Body of pancreas (tissue), 4 donors: ENCODE measurements at places on chromosomes 3 and 15. TPM values are rescaled to one million over a fixed set of nuclear protein-coding genes. Genes with fewer than 3 reads are reported as not detected.

CLRN1 gene
- total RNA-seq: not detected

SCN5A gene
- not detected for total RNA-seq

- DNase-seq: no peak
These were observed 77.1 kb upstream of the MFGE8 start for GRCh38 chr15:88990185-88990679.

DNA sequence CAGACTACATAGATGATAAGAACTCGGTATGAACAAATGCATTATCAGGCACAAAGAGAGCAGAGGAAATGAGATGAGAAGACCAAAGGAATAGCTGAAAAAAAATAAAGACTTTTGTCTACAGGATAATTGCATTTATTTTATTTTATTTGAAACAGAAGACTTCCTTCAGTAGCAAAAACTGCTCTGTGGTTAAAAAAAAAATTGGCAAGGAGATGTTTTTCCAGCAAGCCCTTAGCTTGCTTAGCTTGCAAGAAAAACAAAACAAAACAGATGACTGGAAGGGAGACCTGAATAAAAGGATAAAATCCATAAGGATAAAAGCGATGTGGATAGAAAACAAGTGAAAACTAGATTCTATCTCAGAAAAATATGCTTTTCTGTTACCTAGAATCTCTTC lies 9.1 kb upstream of the PPM1L start:
- no peak for DNase-seq

DNA sequence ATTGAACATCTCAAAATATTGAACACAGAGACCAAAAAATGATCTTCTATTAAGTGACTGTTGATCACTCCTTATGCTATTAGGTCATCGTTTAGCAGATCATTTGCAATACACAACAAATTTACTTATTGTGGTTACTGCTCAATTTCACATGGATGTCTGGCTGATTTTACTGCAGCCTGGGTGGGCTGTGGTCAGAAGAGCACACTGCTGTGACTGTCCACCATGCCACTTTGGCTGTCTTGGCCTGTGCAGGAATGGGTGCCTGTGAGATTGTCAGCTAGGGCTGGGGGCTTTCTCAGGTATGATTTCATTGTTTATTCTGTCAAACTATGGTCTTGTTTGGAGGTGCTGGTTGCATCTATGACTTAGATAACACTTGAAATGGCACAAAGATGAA lies 80.1 kb upstream of the LRTM1 start:
- DNase-seq: no peak

DNA sequence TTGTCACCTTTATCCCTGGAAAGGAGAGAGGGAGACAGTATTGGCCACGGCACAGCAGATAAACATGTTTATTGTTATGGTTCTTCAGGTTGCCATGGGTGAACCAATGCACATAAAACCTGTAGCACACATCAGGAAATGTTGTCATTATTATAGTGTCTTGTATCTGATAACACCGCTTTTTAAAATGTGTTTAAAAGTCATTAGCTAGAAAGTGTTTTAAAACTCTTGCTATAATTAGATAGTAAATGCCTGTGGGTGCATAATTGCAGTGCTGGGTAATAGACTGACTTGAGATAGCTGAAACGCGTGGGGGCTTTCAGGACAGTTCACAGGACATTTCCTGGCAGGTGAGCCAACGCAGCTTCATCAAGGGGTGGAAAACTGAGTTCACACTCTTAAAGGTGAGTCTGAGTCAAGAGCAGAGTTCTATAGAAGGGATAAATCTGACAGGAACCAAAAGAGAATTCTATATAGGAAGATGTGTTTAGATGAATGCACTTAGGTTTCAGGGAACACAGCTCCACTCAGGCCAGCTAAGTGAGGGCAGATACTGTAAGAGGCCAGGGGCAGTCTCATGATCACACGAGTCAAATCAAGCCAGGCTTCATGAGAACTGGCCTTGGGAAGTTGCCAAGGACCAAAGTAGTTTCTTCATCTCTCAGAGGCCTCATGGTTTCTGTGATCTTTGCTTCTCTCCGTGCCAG lies 35.6 kb upstream of the PPP4R2 start:
- DNase-seq: peak; percentile 52

- DNase-seq: no peak
These were observed 340.2 kb upstream of the CBLB start for GRCh38 chr3:106208967-106209366.

- DNase-seq: no peak
These were observed 301.6 kb downstream of the EFHB start for GRCh38 chr3:19632099-19633074.

- DNase-seq: no peak
These were observed 42.7 kb upstream of the B3GNT5 start for GRCh38 chr3:183210341-183210740.

GRCh38 chr3:5298453-5298852 lies 110.9 kb downstream of the EDEM1 start:
- no peak for DNase-seq
